Stimulated activated CD4-positive, alpha-beta T cell treated with anti-CD3 and anti-CD28 coated beads, Interleukin-15, amount 100 ng/mL, for 48 hours (primary cell): ENCODE measurements at places on chromosomes 3 and 15.

GRCh38 chr3:24305795-24306467, 188.7 kb downstream of the THRB start:
- DNase-seq, result no peak

DNA sequence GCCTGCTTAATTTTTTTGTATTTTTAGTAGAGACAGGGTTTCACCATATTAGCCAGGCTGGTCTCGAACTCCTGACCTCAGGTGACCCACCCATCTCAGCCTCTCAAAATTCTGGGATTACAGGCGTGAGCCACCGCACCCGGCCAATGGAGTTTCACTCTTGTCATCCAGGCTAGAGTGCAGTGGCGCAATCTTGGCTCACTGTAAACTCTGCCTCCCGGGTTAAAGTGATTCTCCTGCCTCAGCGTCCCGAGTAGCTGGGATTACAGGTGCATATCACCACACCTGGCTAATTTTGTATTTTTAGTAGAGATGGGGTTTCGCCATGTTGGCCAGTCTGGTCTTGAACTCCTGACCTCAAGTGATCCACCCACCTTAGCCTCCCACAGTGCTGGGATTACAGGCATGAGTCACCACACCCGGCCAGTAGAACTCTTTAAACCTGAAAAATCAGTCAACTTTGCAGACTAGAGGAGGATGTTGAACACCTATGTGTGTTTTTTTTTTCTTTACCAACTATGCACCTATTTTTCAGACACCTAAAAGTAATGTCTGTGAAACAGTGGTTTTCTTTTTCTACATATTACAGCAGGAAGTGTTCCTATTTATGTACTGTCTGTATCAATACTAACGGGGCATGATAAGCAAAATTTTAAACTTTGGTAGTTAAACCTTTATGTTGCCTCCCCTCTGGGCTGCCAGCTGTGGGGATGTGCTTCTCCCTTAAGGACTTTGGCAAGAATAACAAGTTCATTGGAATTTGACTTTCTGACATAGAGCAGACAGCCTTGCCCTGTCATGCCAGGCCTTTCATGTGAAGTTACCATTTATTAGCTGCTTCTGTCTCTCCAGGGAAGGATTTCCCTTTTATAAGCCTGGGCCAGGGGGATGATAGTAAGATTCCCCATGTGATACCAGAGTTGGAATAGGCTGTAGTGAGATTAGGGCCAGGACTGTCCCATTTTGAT, 8.1 kb downstream of the ARIH2 start:
- no peak for DNase-seq

- DNase-seq, result no peak
Observed at GRCh38 chr3:9196020-9196419, 53.4 kb downstream of the SRGAP3 start.

DNA sequence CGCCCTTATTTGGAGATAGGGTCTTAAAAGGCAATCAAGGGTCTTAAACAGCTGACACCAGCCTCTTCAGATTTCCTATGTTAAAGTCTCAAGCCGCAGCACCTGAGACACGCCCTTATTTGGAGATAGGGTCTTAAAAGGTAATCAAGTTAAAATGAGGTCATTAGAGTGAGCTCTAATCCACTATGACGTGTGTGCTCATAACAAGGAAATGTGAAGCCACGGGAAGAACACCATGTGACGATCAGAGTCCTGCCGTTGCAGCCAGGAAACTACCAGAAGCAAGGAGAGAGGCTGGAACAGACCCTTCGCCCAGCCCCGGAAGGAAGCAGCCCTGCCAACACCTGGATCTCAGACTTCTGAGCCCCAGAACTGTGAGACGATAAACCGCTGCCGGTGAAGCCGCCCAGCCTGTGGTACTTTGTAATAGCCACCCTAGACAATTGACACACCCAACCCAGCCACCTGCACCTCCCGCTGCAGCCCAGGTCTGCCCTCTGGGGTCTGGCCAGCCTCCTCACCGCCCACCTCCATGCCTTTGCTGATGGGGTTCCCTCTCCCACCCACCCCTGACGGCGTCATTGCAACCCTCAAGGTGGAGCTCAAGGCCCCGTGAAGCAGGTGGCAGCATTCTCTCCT, 137.9 kb downstream of the MEGF11 start:
- DNase-seq, result no peak

GRCh38 chr15:80864666-80865065, 85.5 kb downstream of the CEMIP start:
- no peak for DNase-seq

DNA sequence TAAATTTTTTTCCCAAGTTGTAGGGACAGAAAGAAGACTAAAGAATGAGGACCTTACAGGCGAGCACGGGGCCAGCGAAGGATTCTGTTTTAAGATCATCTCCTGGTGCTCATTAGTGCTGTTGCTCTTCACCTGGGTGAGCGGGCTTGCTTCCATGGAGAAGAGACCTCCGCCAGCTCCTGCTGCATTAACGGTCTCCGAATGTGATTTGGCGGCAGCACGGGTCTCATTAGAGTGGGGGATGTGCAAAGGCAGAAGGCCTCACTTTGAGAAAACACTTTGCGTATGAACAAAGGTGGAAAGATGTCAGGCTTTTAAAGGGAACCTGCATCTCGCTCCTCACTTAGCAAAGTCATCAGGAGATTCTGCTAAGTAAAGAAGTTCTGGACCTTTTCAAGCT, 753.4 kb upstream of the CFAP20DC start:
- DNase-seq, result no peak

DNA sequence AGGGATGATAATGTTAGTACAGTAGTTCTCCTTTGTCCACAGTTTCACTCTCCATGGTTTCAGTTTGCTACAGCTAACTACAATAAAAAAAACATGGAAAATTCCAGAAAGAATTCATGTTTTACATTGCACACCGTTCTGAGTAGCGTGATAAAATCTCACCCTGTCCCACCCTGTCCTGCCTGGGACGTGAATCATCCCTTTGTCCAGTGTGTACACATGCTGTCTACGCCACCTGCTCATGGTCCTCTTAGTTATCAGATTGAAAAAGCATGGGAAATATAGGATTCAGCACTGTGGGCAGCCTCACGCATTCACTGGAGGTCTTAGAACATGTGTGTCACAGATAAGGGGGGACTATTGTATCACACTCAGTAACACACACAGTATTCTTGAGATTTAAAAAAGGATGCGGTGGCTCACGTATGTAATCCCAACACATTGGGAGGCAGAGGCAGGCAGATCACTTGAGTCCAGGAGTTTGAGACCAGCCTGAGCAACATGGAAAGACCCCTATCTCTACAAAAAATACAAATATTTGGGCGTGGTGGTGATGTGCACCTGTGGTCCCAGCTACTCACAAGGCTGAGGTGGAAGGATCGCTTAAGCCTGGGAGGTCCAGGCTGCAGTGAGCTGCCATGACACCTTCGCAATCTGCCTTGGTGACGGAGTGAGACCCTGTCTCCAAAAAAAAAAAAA, 8.7 kb upstream of the FLNB start:
- no peak for DNase-seq

DNA sequence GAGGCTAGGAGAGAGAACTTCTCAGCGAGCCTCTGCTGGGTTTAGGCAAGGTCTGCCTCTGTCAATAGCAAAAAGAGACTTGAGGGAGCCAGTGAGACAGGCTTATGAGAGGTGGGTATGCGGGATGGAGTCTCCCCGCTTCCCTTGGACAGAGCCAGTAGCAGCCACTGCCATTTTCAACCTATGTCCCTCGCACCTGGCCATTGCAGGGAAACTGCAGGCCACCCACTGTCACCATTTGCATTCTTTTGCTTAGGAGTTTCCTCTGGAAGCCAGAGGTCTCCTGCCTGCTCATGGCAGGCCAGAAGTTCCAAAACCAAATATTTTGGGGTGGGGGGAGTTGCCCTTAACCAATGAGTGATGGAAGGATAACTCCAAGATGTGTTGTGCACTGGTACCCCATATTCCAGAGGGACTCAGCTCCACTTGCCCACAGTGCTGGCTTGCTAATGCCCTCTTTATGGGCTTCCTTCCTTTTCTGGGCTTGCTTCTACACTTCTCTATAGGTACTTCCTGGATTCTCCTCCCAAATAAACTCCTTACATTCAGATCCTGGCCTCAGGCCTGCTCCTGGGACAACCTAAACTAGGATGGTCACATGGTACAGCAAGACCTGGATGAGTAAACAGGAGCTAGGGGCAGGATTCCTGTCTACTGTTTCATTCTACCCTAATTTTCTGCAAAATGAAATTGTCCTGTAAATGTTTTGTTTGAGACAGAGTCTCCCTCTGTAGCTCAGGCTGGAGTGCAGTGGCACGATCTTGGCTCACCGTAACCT, 108.9 kb upstream of the PROK2 start:
- DNase-seq, result no peak

DNA sequence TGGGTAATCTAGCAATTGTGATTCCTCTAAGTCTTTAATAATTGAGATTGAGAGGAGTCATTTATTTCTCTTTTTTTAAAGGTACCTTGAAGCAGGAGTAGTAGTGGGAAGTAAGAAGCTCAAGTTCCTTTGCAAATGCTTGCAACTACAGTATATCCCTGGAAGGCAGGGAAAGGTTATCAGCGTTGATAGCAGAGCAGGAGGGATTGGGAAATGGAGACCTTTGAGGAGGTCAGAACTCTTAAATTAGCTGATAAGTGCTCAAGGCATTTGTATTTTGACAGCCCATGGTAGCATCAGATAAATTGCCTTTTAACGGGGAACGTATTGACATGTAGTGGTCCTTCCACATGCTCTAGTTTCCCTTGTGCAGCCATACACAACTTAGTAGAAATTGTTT, 47.7 kb downstream of the MEF2A start:
- DNase-seq, result no peak

DNA sequence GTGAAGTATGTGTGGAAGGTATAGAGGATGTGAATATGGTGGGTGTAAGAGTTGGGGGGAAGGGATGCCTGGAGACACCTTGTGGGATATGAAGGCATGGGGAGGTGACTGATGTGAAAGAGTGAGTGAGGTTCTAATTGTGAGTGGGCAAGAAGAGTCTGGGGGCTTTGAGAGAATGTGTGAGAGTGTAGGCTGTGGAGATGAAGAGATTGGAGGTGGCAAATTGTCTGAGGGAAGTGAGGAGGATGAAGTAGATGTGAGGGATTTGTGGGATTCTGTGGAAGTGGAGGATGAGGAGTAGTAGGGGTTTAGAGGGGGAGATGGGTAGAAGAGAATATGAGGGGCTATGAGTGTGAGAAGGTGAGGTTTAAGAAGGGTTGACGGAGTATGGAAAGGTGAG, 41.6 kb downstream of the ZIC4 start:
- DNase-seq, result no peak
